ENCODE measurements at places on chromosomes 7 and 10. TPM values are rescaled to one million over a fixed set of nuclear protein-coding genes. Genes with fewer than 3 reads are reported as not detected.

DNA sequence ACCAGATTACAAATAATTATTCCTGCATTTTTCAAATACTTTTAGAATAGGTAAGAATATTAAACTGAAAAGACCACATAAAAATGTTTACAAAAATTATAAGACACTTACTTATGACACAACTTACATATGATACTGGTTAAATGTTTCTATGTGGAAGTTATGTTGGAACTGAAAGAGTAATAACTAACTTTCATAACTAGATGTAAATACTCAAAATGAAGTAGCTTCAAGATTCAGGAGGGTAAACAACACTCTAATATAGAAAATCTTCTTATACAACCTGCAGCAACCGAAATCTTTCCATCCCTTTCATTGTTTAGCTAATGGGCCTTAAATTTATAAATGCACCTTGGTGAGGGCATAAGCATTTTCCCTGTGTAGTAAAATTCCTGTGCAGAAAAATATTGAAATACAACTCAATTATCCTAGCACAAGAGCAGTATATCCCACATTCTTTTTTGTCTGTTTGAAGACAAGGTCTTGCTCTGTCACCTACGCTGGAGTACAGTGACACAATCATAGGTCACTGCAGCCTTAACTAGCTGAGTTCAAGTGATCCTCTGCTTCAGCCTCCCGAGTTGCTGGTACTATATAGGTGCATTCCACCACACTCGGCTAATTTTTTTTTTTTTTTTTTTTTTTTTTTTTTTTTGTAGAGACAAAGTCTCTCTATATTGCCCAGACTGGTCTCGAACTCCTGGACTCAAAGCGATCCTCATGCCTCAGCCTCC is 14.8 kb upstream of the RNF148 start:
- no peak for DNase-seq
- H3K4me1 ChIP-seq, result no peaks in the 10 kb centered on the region
- H3K27ac ChIP-seq, result no peak overlapping the region
- no peaks in the 10 kb centered on the region for H3K36me3 ChIP-seq
- no peak overlapping the region for H3K4me3 ChIP-seq
- H3K27me3 ChIP-seq, result no peaks in the 10 kb centered on the region

DNA sequence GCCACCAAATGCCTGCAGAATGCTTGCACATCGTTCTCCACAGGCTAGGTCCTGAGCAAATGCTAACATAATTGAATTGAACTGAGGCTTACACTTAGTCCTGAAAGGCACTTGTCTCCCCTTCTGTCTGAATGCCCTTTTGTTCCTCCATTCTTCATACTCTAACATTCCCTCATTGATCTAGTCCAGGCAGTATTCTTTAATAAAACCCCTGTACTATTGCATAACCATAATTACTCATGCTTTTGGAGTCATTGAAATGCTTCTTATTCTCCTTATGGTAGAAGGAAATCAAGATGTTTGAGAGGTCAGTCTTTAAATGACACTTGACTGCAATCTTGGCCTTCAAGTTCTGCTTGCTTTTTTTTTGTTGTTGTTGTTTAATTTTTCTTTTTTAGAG is 7.1 kb downstream of the PI4K2A start:
- no peaks in the 10 kb centered on the region for H3K36me3 ChIP-seq
- H3K27me3 ChIP-seq, result no peaks in the 10 kb centered on the region
- H3K4me1 ChIP-seq, result no peaks in the 10 kb centered on the region
- DNase-seq, result no peak
- H3K4me3 ChIP-seq, result no peak overlapping the region
- H3K27ac ChIP-seq, result no peak overlapping the region

GRCh38 chr10:78188446-78188845 is 154.8 kb downstream of the RPS24 start:
- no peaks in the 10 kb centered on the region for H3K27me3 ChIP-seq
- no peak overlapping the region for H3K4me3 ChIP-seq
- H3K27ac ChIP-seq, result no peak overlapping the region
- H3K4me1 ChIP-seq, result no peaks in the 10 kb centered on the region
- no peak for DNase-seq

DNA sequence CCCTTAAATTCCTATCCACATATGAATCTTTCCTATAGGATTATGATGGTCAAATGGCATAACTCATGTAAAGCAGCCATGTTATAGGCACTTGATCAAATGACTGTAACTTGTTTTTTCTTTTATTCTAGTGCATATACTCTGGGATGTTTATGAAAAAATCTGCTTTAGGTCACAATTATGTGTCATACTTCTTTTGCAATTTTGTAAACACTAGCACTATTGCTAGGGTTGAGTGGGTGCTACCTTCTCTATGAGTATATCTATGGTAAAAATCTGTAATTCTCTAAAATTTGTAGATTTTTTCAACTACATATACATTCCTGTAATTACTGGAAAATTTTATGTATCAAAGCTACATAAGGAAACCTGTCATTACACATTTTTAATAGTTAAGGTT is 50.0 kb downstream of the HGF start:
- no peaks in the 10 kb centered on the region for H3K4me1 ChIP-seq
- no peak overlapping the region for H3K4me3 ChIP-seq
- H3K27ac ChIP-seq, result no peak overlapping the region
- H3K27me3 ChIP-seq, result no peaks in the 10 kb centered on the region

DNA sequence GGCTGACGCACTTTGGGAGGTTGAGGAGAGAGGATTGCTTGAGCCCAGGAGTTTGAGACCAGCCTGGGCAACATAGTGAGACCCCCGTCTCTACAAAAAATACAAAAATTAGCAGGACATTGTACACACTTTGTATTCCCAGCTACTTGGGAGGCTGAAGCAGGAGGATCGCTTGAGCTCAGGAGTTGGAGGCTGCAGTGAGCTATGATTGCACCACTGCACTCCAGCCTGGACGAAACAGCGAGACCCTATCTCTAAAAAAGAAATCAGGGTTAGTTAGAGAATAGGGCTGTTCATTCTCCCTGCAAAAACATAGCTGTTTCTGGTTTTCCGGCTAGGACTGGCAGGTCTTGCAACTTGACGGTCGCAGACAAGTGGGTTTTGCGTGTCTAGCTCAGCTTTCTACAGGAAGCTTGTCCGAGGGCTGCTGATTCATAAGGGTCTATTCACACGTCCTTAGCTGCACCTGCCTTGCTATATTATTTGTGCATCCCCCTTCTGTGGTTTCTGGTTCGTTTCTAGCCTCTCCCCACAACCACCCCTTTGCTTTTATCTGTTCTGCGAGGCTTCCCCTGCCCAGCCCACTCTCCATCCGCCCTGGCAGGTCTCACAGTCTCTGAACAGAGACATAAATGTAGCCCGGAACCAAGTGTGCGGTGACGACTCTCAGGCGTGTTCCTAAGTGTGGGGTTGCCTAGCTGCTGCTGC is 10.7 kb downstream of the AMZ1 start:
- no peak for DNase-seq
- no peak overlapping the region for H3K27ac ChIP-seq
- no peaks in the 10 kb centered on the region for H3K36me3 ChIP-seq
- H3K27me3 ChIP-seq, result no peaks in the 10 kb centered on the region
- H3K4me3 ChIP-seq, result no peak overlapping the region

DNA sequence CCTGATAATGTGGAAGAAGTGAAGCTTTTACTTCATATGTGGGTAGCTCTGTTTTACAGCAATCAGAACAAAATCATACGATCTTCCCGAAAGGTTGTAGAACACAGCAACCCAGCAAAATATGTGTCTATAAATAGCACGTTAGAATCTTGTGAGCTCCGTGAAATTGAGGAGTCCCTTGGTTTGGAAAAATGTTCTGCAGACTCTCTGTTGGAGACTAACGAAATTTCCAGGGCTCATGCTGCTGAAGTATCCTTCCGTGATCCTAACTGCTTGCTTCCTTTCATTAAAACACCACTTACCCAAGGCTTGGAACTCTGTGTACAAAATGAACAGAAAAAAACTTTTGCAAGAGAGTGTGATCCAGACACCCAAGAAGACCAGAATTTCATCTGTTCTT is 57.5 kb downstream of the TASOR2 start:
- no peak overlapping the region for H3K27ac ChIP-seq
- H3K4me3 ChIP-seq, result no peak overlapping the region
- no peak for DNase-seq
- no peaks in the 10 kb centered on the region for H3K36me3 ChIP-seq

DNA sequence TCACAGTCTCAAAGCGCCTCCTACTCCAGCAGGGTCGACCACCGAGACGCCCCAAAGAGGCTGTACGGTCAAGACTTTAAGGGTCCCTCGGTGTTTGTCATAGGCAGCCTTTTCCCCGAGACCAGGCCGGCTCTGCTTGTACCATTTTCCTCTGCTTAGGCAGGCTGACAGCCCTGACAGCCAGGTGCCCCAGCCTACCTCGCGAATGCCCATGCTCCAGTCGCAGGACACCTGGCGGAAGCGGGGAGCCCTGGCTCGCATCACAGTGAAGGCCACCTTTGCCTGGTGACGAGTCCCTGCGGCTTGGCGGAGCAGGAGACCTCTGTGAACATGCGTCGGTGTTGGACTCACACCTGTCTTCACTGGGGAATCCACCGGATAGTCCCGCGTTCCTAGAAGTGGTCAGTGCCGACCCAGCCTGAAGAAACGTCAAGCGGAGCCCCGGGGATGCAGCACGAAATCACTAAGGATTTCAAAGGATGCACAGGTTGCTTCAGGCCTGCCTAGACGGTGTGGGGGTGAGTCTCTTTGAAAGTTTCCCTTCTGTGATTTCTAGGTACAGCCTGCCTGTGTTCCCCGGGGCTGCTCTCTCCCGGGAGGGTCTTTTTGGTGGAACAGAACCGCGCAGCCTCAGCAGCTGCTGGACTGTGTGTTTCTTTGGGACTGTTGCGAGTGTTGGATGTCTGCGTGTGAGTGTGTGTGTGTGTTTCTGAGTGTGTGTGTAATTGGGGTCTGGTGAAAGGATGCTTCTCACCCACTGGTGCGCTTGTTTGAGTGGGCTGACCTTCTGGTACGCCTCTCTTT is 30.5 kb upstream of the ZNF273 start:
- no peak overlapping the region for H3K4me3 ChIP-seq
- H3K27me3 ChIP-seq, result no peaks in the 10 kb centered on the region
- no peaks in the 10 kb centered on the region for H3K4me1 ChIP-seq
- no peak overlapping the region for H3K27ac ChIP-seq
- no peaks in the 10 kb centered on the region for H3K36me3 ChIP-seq
- DNase-seq, result no peak

DNA sequence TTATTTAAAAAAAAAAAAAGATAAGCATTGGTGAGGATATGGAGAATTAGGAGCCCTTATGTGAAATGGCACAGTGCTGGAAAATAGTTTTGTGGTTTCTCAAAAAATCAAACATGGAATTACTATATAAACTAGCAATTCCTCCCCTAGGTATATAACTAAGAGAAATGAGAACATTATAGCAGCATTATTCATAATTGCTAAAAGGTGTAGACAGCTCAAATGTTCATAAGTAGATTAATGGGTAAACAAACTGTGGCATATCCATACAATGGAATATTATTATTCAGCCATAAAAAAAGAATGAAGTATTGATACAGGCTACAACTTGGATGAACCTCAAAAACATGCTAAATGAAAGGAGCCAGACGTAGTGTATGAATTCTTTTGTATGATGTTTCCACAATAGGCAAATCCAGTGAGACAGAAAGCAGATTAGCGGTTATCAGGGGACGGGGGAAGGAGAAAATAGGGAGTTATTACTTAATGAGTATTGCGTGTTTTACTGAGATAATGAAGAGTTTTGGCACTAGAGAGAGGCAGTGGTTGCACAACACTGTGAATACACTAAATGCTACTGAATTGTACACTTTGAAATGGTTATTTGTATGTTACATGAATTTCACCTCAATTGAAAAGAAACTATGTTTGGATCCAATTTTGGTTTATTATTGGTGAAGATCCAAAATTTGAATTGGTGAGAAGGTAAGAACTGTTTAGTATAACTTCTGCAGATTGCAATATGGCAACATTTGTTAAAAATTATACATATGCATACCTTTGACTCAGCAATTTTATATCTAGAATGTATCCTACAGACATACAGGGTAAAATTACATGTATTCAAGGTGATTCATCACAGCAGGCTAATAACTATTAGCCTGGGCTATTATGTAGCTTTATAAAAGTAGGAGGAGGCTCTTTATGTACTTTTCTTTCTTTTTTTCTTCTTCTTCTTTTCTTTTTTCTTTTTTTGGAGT is 69.7 kb downstream of the VCL start:
- H3K27ac ChIP-seq, result no peak overlapping the region
- no peaks in the 10 kb centered on the region for H3K27me3 ChIP-seq
- DNase-seq, result no peak
- H3K36me3 ChIP-seq, result no peaks in the 10 kb centered on the region

GRCh38 chr10:9035355-9035754 is 980.9 kb downstream of the GATA3 start:
- H3K36me3 ChIP-seq, result no peaks in the 10 kb centered on the region
- DNase-seq, result no peak
- H3K4me3 ChIP-seq, result no peak overlapping the region
- H3K27me3 ChIP-seq, result no peaks in the 10 kb centered on the region
- H3K4me1 ChIP-seq, result no peaks in the 10 kb centered on the region

GRCh38 chr7:111802194-111802772 is 240.0 kb upstream of the IMMP2L start:
- no peaks in the 10 kb centered on the region for H3K4me1 ChIP-seq
- no peak for DNase-seq
- H3K36me3 ChIP-seq, result no peaks in the 10 kb centered on the region
- peak overlapping the region; percentile 91 for H3K27ac ChIP-seq
- no peaks in the 10 kb centered on the region for H3K27me3 ChIP-seq
- no peak overlapping the region for H3K4me3 ChIP-seq

DNA sequence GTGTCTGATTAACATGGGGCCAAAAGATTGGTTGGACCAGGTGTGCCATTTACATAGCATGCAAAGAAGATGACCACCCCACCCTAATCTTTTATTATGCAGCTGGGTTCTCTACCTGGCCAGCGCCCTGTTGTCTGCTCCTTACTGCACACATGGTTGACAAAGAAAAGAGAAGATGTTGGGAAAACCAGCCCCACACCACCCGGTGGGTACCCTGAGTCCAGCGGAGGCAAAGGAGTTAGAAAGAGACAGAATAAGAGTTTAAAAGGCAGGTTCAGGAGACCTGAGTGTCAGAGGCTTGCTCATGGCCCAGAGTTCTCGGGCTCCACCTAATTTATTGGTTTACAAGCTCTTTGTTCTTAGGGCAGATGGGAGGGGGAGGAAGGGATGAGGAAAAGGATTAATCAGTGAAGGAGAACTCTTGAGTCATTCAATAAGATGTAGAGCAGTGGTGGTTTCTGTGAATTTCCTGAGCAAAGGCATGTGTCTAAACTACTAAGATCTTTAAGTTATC is 24.1 kb upstream of the ABCA13 start:
- no peaks in the 10 kb centered on the region for H3K4me1 ChIP-seq
- no peak overlapping the region for H3K4me3 ChIP-seq
- H3K27ac ChIP-seq, result no peak overlapping the region
- H3K27me3 ChIP-seq, result no peaks in the 10 kb centered on the region

DNA sequence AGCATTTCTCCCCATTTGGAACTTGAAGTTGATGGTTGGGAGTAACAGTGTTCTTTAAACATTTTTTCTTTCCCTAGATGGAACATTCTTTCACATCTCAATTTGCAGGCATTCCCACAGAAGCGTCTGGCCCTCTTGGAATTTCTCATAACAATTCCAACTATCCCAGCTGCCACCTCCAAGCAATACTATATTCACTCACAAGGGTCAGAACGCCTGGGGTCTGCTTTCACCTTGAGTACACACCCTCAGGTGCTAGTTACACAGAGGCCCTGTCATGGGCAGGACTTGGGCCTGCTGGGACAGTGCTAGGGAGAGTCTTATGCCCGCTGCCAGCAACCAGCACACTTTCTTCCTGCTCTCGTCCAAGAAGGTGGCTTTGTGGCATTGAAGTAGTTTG is 136.5 kb downstream of the JCAD start:
- peak overlapping the region; percentile 2 for H3K27ac ChIP-seq
- no peaks in the 10 kb centered on the region for H3K36me3 ChIP-seq
- no peaks in the 10 kb centered on the region for H3K4me1 ChIP-seq
- no peaks in the 10 kb centered on the region for H3K27me3 ChIP-seq

Gene GNAT3
- not detected for total RNA-seq

Gene C1GALT1
- 16.8 TPM for total RNA-seq

Gene PLXNA4
- total RNA-seq, result 0.41 TPM

Gene SEMA3D
- total RNA-seq, result 16.5 TPM

Gene GIMAP1
- 4.2 TPM for total RNA-seq

Gene MSMB
- total RNA-seq, result 1,381 TPM

Gene SP8
- 44.5 TPM for total RNA-seq
